NCI-H446 (cell line): ENCODE measurements at places on chromosomes 1 and 21.

DNA sequence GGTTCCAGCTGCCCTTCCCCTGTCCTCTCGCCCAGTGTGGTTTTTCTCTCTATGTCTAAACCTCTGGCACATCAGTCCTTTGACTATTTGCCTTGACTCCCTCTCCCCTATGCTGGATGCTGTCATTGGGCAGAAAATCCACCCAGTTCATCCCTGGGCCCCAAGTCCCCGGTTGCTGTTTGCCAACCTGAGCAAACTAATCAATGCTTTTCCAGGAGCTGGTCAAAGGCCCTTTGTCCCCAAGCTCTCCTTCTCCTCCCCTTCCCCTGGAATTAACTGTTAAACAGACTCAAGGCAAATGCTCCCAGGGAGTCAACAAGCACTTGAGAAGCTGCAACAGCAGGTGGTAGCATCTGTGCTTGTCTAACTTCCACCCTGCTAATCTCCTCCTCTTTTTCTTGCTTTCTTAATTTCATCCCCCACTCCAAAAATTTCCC is 102.7 kb downstream of the LMX1A start:
- DNase-seq = no peak

- no peak for DNase-seq
These were observed 1.4 kb downstream of the PBXIP1 start for GRCh38 chr1:154954541-154954940.

DNA sequence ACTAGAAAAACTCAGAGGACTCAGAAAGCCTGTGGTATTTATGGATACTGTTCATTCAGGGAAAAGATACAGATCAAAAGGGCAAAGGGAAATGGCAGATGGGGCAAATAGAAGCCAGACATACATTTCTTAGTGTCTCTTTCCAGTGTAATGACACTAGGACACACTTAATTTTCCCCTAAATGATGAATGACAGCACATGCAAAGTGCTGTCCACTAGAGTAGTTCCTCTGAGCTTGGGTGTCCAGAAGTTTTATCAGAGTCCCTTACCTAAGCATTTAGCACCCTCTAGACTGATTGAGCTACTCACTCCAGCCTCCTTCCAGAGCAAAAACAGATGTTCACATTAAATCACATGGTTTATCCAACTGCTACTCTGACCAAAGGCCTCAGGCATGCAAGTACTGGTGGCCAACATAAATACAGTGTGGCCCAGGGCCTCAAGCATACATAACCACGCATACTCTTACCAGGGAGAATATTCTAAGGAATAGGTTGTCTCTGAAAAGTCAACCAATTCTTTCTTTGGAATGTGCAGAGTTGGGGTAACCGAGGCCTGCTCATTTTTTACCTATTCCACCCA is 166.9 kb downstream of the NCAM2 start:
- DNase-seq = no peak

- DNase-seq = no peak
These were observed 1.3 kb downstream of the RABGAP1L start for GRCh38 chr1:174160603-174161002.

DNA sequence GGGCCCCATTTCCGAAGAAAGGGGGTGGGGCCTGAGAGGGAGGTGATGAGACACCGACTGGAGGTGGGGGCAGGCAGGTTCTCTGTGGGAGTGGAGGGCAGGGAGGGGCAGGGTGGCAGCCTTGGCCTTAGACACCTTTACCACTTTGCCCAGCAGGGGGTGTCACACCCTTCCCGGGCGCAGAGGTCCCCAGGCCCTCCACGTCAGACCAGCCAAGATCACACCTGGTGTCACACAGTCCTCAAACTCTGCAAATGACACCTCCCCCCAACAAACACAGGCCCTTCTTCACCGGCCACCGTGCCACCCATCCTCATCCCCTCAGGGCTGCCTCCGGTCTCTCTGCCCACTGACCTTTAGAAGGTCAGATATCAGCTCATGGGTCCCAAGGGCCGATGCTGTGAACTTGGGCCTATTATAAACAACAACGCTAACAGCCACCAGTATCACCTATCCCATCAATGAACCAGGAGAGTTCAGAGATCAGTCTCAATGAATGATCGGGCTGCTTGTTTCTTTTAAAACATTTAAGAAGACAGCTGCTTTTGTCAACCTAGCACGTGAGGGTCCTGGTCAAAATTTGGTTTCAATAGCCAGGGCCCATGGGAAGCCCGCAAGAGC is 103.9 kb downstream of the CASZ1 start:
- DNase-seq = no peak

- no peak for DNase-seq
These were observed 74.3 kb downstream of the SH3GLB1 start for GRCh38 chr1:86778569-86779239.

GRCh38 chr1:51557168-51557567 is 38.1 kb upstream of the EPS15 start:
- DNase-seq = no peak
